ENCODE measurements at places on chromosomes 1 and 21.
A peak's percentile ranks its signal among the peaks of the same experiment; 100 is the strongest.

DNA sequence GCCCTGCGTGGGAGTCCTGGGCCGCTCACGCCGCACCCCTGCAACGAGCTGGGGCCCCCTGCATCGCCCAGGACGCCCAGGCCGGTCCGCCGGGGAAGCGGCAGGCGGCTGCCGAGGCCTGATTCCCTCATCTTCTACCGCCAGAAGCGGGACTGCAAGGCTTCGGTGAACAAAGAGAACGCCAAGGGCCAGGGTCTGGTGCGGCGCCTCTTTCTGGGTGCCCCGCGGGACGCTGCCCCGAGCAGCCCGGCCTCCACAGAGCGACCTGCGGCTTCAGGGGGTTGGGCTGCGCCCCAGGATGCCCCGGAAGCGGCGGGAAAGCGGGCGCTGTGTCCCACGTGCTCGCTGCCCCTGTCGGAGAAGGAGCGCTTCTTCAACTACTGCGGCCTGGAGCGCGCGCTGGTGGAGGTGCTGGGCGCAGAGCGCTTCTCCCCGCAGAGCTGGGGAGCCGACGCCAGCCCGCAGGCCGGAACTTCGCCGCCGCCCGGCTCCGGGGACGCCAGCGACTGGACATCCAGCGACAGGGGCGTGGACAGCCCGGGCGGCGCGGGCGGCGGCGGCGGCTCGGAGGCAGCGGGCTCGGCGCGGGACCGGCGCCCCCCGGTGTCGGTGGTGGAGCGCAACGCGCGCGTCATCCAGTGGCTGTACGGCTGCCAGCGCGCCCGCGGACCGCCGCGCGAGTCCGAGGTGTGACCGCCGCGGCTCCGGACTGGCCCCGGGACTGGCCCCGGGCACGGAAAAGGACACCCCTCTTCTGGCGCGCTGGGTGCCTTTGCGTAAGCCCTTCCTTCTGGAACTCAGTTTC lies 2.7 kb downstream of the FAM110D start:
- DNase-seq = peak; percentile 70

GRCh38 chr1:63748641-63749040 lies 25.2 kb upstream of the ROR1 start:
- DNase-seq = no peak

DNA sequence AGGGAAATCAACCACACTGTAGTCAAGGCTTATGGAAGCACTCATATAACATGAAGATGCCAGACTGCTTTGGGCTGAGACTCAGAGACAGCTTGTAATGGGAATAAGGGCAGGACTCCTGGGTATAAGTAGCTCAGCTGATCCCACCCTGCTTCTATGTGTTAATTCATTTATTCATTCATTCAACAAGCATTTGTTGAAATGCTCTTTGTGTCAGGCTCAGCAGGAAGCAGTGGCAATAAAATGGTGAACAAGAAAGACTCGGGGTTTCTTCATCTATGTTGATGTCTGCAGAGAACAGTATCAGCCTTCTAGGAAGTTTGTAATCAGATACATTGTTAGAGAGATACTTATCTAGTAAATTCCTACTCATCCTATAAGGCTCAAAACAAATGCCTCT lies 145.5 kb upstream of the DMRTA2 start:
- no peak for DNase-seq

GRCh38 chr1:98045211-98045766 lies 124.5 kb upstream of the DPYD start:
- no peak for DNase-seq

DNA sequence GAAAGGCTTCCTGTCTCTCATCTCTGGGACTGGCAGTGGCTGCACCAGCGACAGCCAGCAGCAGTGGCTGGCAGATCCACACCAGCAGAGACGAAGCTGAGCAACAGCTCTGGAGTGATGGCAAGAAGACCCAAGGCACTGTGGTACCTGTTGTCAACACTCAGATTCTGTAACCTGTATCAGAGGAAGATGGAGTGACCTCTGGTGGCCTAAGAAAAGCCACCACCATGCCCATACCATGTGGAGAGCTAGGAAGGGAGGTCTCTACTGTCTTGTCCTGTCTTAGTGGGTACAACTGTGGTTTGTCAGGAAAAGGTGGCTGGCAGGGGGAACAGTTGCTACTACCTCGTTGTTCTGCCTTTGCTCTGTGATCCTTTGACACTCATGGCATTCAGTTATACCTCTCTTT lies 22.5 kb upstream of the RHBDL2 start:
- DNase-seq = no peak

GRCh38 chr1:32363713-32364112 lies 1.4 kb downstream of the TSSK3 start:
- no peak for DNase-seq

DNA sequence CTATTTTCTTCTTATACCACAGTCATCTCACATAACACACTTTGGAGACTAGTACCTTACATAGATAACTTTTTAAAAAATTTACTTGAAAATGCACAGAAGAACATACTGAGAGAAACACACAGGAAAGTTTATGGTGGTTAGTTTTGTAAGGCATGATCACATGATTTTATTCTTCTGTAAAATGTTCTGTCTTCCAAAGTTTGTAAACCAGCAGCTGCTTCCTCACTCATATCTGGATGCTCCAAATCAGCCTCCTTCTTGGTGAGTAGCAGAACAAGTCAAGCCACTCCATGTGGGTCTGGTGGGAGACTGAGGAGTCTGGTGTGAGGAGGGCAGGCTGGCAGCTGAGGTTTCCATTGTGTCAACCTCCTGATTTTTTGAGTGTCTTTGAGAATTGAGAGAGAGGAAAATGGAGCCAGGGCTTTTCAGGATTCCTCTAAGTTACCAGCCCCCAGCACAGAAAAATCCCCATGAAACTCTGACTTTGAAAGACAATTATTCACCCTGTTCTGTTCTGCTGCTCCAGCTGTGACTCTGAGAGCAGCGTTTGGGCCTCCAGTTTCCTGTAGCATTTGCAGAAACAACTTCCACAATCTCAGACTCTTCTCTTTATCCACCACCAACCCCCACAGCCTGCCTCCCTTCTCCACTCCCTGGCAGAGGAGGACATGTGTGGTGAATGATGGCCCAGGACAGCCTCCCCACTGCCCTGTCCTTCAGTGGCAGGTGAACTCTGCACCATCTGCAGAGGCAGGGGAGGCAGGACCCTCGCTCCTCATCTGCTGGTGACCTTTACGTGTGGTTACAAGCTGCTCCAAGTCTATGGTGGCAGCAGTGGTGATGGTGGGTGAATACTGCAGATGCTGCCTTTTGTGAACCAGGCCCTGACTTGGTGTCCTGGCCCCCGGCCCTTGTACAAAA lies 82.3 kb downstream of the FCRL5 start:
- DNase-seq = no peak

DNA sequence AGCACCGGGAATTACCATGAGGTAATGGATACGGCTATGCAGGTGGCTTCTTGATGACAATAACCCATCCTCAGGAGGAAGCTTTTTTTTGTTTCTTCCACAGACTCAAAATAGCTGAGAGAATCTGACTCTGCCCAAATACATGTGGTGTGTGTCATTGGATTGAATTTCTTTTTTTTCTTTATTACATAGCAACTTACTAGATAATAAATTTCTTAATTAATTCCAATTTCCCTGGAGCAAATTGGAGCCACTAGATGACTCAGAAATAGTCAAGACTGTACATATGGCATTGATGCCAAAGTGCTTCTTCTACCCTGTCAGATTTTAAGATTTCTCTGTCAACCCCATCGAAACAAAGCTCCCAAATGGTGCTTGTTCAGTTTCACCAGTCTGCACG lies 42.7 kb downstream of the L1TD1 start:
- DNase-seq = no peak

GRCh38 chr1:67390041-67390887 lies 39.9 kb downstream of the SERBP1 start:
- DNase-seq = no peak

- DNase-seq = no peak
Measured at GRCh38 chr1:204103431-204103741, 30.5 kb downstream of the SOX13 start.

- DNase-seq = no peak
Measured at GRCh38 chr1:54736685-54737084, 21.0 kb downstream of the TTC4 start.

- DNase-seq = no peak
Measured at GRCh38 chr21:36149788-36150711, 6.6 kb upstream of the DOP1B start.

DNA sequence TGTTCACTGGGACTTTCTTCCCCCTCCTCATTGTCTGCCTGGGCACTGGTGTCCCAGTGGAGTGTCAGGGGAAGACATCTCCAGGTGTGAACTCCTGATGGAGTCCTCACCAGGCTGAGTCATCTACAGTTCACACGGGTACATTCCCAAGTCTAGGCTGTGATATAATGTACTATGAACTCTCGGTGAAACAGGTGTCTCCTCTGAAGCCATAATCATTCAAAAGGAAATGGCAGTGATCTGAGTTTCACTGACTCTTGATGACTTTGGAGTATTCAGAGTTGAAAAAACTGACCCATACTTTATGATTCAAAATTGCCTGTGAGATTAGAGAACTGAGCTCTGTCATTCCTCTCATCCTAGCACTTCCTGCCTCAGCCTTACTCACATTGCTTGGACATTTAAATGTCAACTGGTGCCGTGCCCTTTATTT lies 9.1 kb downstream of the LAMC2 start:
- DNase-seq = no peak

DNA sequence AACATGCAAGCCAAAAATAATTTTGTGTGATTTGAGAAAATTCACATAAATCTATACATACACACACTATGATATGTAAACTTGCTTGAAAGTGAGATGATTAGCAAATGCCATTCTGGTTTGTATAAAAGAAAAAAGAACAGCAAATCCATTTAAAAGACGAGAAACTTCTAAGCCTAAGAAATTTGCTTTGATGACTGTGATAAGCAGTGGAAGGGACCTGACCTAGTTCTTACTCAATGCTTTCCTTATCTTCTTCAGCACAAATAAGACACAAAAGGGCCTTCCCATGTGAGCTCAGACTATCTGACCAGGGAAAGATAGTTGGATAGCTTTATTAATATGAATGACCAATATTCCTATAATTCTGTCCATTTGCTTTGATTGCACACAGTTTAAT lies 25.3 kb upstream of the NMNAT2 start:
- no peak for DNase-seq

GRCh38 chr1:207872621-207873020 lies 38.3 kb downstream of the CD34 start:
- DNase-seq = no peak

- no peak for DNase-seq
Measured at GRCh38 chr1:56099766-56100265, 479.5 kb downstream of the PLPP3 start.

- DNase-seq = no peak
Measured at GRCh38 chr1:214660900-214661299, 57.9 kb downstream of the CENPF start.

- no peak for DNase-seq
Measured at GRCh38 chr1:199010492-199010891, 371.7 kb downstream of the PTPRC start.

- peak; percentile 46 for DNase-seq
Measured at GRCh38 chr1:246569248-246570238, 3.3 kb downstream of the CNST start.

- no peak for DNase-seq
Measured at GRCh38 chr1:181451661-181452230, 31.6 kb upstream of the CACNA1E start.

DNA sequence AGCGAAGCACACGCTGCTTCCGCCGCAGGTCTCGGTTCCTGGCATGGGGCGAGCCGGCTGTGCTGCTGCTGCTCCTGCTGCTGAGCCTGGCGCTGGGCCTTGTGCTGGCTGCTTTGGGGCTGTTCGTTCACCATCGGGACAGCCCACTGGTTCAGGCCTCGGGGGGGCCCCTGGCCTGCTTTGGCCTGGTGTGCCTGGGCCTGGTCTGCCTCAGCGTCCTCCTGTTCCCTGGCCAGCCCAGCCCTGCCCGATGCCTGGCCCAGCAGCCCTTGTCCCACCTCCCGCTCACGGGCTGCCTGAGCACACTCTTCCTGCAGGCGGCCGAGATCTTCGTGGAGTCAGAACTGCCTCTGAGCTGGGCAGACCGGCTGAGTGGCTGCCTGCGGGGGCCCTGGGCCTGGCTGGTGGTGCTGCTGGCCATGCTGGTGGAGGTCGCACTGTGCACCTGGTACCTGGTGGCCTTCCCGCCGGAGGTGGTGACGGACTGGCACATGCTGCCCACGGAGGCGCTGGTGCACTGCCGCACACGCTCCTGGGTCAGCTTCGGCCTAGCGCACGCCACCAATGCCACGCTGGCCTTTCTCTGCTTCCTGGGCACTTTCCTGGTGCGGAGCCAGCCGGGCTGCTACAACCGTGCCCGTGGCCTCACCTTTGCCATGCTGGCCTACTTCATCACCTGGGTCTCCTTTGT lies 2.6 kb downstream of the TAS1R3 start:
- no peak for DNase-seq

DNA sequence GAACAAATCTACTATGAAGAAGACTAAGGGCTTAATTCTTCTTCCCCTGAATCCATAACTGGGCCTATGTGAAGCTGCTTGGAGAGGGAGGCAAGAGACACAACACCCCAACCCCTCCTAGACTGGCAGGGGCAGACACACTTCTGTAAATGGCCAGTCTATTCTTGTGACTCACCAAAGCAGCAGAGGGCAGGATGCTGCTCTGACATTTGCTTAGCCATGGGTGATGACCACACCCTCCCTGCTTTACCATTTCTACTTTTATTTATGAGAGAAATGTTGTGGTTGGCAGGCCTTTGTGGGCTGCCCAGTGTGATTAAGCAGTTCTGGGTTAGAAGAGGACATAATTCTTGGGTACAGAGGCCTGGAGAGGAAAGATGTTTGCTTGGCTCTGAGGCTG lies 189.8 kb upstream of the DPYD start:
- DNase-seq = no peak

GRCh38 chr1:43432907-43433306 lies 20.8 kb downstream of the HYI start:
- DNase-seq = no peak

DNA sequence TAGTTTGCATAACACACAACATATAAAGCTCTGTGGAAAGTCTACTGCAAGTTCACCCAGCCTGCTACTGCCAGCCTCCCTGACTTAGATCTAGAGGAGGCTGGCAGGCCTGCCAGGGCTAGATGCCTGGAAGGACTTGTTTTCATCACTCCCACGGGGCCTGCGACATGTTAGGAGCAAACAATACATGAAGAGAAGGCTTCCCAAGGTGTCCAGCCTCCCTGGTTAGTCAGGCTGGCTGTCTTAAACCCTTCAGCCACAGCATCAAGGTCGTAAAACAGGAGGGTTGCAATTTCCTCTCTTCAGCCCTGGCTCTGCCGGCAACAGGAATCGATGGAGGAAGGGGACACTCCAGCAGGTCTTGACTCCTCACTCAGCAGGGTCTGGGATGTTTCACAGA lies 104.5 kb downstream of the NGF start:
- DNase-seq = no peak

DNA sequence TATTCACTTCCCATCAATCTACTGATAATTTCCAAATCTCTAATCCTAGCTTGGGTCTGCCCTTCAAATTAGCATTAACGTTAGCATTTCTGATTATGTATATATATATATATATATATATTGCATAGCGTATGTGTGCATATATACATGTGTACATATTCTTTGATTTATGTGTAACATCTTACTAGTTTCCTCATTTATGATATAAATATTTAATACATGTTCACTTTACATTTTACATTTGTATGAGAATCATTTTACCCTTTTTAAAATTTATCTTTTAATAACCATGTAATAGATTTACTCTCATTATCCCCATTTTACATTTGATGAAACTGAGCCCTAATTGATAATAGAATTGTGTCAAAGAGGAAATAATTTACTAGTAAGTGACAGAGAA lies 164.7 kb downstream of the ZNF648 start:
- no peak for DNase-seq
